Stimulated activated CD4-positive, alpha-beta T cell treated with anti-CD3 and anti-CD28 coated beads, Interleukin-2, amount 100 ng/mL, for 4 hours (primary cell): ENCODE measurements at places on chromosomes 13 and 19.

- no peak for DNase-seq
Measured at GRCh38 chr13:48559638-48560320, 26.9 kb upstream of the RCBTB2 start.

DNA sequence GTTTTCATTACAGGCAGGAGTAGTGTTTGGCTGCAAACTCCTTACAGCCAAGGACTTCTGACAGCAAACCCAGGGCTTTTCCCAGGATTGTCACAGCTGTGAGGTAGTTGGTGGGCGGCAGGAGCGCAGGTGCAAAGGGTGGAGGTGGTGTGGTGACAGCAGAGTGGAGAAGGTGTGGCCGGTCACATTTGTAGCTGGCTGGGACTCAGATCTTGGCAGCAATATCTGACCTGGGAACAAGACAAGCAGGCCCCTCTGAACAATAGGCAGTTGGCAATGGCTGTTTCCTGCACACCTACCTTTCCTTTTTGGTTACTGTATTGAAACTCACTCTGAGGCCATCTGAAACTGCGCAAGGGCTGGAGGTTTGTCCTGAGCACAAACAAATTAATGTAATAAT is 327.3 kb downstream of the COG6 start:
- DNase-seq, result no peak

- no peak for DNase-seq
Measured at GRCh38 chr13:109297628-109298027, 488.8 kb downstream of the IRS2 start.

DNA sequence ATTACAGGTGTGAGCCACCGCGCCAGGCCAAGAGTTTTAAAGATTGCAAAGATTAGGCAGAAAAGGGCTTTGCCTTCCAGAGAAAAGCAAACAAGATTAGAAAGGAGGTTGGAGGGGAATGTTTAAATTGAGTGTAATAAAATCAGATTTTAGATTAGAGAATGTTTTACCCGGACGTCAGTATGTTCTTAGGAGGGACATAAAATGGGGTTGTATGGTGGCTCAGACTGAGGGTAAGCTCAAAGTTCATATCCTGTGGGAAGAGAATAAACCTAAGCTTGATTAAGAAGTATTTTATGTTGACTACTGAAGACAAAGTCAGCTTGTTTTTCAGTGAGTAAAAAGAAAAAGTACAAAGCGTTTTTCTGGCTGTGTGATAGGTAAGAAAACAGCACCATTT is 34.1 kb upstream of the ZNF681 start:
- no peak for DNase-seq

DNA sequence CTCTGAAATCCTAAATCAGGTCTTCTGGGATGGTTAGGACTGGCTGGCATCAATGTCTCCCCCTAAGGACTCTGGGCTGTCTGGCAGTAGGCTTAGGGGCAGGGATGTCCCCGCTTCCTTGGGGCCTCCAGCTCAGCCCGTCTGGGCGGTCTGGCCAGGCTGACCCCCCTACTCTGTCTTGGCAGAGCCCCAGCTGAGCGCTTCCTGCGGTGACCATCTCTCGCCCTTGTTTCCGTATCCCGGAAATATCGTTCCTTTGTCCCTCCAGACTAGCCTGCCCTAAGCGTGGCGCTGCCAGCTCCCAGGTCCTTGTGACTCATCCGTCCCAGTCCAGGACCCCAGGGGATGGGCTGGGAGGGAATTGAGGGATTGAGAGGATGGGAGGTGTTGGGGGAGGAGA is 11.3 kb downstream of the GTPBP3 start:
- no peak for DNase-seq

- no peak for DNase-seq
Measured at GRCh38 chr19:40217934-40218890, at the start of gene TTC9B. TTC9B (minus strand) TSS chr19:40218384; CDS start chr19:40218381, 3 bp downstream.

GRCh38 chr13:92560883-92561282 is 665.7 kb upstream of the GPC6 start:
- no peak for DNase-seq

DNA sequence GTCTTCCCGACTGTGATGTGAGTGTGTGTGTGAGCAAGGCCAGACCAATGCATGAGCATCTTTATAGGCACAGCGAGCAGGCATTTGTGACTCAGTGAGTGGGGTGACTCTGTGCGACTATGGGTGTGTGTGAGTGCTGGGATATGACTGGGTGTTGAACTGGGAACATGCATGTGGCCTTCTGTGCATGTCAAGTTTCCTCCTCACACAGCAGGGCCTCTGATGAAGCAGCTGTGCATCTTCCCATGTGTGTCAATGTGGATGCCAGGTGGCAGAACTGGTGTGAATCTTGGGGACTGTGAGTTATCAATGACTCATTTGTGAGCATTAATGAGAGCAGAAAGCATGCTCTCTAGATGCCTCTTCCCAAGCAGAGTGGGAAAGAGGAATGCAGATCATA is 12.1 kb upstream of the LGALS14 start:
- no peak for DNase-seq

GRCh38 chr13:79359064-79359463 is 47.0 kb downstream of the RBM26 start:
- DNase-seq, result no peak

DNA sequence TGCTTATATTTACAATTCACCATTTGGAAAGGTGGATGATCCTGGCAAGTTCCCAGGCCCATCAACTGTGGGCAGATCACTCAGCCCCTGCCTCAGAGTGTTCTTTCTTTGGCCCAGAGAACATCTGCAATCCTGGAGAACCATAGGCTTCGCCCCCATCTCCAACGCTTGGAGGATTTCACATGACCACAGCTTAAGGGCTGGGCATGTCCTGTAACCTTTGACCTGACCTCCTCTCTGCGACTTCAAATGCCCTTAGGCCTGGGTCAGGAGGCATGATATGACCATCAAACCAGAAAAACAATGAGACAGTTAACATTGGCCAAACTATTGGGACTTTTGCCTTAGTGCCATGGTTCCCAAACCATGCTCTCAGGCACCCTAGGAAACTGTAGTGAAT is 7.2 kb upstream of the MBNL2 start:
- DNase-seq, result no peak

DNA sequence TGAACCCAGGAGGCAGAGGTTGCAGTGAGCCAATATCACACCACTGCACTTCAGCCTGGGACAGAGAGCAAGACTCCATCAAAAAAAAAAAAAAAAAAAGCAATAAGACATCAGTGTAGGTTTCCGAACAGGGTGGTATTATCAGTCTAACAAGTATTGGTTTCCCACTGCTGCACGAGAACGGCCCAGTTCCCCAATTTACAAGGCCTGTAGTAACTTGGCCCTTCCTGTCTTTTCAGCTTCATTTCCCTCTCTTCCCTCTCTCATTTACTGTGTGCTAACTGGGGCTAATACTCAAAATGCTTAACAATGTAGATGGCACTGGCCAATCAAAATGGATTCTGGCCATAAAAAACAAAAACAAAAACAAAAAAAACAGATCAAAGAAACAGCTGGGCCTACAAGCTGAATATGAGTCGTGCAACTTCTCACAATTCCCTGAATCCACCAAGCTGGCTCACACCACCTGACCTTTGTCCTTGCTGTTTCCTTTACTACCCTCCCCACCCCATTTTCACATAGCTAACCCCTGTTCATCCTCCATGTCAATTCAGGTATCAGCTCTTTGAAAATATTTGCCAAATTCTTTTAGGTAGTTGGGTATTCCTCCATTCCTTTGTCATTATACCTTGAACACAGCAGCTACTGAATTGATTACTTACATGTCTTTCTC is 2.4 kb downstream of the TEX101 start:
- DNase-seq, result no peak

DNA sequence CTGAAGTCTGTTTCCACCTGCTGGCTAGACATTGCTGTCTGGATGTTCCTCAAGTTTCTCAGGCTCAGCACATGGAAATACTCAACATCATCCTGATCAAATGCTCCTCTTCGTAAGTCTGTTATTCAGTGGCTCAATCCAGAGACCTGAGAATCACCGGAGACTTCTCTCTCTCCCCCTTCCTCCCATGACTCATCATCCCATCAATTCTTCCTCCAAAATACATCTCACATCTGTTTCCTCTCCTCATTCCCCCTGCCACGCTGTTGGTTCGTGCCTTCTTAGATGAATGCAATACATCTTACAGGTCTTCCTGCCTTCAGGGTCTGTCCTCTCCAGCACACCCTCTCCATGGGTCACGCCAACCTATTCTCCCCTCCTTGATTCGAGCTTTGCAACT is 7.4 kb upstream of the RXFP2 start:
- DNase-seq, result no peak

- DNase-seq, result no peak
Measured at GRCh38 chr13:48775804-48776203, 122.1 kb downstream of the CYSLTR2 start.

- no peak for DNase-seq
Measured at GRCh38 chr13:113178070-113178895, 19.8 kb downstream of the PROZ start.

DNA sequence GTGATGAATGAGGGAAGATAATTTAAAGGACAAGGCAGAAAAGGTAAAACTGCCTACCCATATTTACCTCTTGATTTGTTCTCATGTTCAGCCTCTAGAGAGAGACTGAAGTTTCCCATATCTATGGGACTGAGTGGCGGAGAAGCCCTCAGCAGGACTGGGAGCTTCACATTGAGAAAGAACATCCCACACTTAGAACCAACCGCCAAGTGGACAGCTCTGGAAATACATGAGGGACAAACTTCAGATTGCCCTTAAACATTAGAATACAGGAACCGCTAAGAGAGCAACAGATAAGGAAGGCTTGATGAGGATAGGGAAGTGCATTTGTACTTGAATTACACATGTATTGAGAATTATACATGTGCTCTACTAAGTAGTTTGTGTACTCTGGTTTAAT is 316.0 kb upstream of the MIR17HG start:
- DNase-seq, result no peak

- no peak for DNase-seq
Measured at GRCh38 chr13:60318186-60318585, 78.8 kb upstream of the TDRD3 start.

GRCh38 chr19:42271861-42272534 is 2.9 kb downstream of the CIC start:
- no peak for DNase-seq

GRCh38 chr19:46181388-46181779 is 33.3 kb downstream of the IGFL2 start:
- DNase-seq, result no peak

- DNase-seq, result no peak
Measured at GRCh38 chr13:20263393-20264044, 31.4 kb upstream of the GJB6 start.

- no peak for DNase-seq
Measured at GRCh38 chr13:48892053-48892687, 83.5 kb upstream of the FNDC3A start.

- DNase-seq, result no peak
Measured at GRCh38 chr13:27446986-27447583, 3.3 kb downstream of the MTIF3 start.

DNA sequence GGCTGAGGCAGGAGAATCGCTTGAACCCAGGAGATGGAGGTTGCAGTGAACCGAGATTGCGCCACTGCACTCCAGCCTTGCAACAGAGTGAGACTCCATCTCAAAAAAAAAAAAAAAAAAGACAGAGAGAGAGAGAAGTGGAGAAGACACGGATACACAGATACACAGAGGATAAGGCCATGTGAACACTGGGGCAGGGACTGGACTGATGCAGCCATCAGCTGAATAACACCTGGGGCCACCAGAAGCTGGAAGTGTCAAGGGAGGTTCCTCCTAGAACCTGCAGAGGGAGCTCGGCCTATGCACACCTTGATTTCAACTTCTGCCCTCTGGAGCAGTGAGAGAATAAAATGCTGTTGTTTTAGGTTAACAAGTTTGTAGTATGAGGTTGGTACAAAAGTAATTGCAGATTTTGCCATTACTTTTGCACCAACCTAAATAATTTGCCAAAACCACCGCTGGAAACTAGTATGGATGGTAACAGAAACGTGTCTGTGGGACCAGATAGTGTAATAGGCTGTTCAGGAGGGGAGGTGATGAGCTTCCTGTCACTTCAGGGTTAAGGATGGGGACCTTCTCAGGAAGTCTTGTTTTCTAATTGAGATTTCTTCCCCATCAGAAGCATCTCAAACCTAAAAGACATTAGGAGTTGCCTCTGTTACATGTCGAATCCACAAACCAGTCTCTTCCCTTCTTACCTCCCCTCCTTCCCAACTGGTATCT is 36.4 kb upstream of the IGSF23 start:
- no peak for DNase-seq

GRCh38 chr19:35022460-35022859 is 7.8 kb upstream of the SCN1B start:
- DNase-seq, result no peak

GRCh38 chr19:38682872-38683392 is 35.5 kb downstream of the ACTN4 start:
- DNase-seq, result no peak

GRCh38 chr19:3359919-3360420 is 6.4 kb upstream of the NFIC start:
- no peak for DNase-seq

GRCh38 chr13:96744367-96745331 is 249.6 kb downstream of the OXGR1 start:
- DNase-seq, result no peak

DNA sequence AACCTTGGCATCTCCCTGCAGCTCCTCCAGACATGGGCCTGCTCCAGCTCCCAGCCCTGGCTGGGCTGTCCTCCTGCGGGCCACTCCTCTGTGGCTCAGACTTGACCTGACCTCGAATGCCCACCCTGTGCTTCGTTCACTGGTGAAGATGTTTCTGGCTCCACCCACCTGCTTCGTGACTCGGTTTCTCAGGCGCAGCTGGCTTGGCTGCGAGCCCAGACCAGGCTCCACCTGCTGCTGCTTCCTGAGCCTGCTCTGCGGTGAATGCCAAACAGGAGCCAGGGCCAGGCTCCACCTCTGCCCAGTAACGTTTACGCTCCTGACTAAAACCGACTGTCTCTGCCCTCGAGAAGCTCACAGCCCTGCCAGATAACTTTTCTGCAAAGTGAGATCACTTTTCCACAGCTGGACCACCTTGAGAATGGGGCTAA is 8.9 kb upstream of the RSPH6A start:
- no peak for DNase-seq

DNA sequence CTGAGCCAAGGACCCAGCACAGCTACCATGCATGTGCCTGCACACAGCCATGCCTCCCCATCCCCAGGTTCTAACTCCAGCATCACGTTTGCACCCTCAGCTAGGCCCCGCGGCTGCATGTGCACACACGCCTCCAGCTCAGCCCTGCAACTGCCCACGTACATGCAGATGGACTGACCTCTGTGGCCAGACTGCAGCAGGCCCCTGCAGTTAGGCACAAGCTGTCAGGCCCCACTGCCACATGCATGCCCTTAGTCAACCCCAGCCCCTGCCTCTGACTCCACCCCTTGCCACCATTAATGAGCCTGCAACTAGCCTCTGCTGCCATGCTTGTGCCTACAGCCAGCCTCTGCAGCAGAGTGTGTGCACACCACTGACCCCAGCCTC is 23.1 kb downstream of the SLC6A16 start:
- DNase-seq, result no peak

- DNase-seq, result no peak
Measured at GRCh38 chr13:98540476-98540875, 36.4 kb downstream of the STK24 start.

GRCh38 chr13:114249077-114249476 is 14.4 kb downstream of the CDC16 start:
- DNase-seq, result no peak
